Stimulated activated CD4-positive, alpha-beta T cell treated with anti-CD3 and anti-CD28 coated beads, Interleukin-15, amount 100 ng/mL, for 1 hour (primary cell): ENCODE measurements at places on chromosomes 4 and X.

- DNase-seq, result no peak
These were observed 719.2 kb downstream of the FSTL5 start for GRCh38 chr4:161444626-161445025.

DNA sequence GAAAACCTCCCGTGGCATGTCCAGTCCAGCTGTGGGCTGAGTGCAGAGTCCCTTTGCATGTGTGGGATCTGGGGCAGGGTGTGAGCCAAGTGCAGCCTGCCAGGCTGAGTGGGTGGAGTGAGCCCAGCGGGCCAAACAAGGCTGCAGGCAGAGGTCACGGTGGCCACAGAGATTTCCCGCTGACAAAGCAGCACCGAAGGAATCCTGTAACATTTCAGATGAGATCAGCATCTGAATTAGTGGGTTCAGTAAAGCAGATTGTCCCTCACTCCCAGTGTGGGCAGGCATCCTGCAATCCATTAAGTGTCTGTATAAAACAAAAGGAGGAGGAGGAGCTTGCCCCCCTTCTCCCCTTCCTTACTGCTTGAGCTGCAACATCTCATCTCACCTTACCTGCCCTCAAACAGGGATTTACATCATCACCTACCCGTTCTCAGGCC lies 324.4 kb downstream of the FAT4 start:
- DNase-seq, result no peak

DNA sequence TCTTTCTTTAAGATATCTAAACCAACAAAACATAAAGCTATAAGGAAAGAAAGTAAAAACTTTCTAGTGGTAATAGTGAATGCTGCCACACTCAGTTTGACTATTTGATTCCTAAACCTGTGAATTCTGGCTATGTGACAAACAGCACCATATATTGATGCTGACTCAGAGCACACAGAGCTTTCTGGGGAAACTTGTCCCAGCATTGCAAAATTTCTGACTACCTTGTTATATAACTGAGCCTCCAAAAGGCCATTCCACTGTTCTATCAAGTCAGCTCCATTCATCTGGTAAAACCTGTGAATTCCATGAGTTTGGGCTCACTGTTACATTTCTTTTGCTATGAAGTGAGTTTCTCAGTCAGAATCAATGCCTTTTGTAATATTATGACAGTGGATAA lies 1229.7 kb downstream of the PCDH18 start:
- no peak for DNase-seq

DNA sequence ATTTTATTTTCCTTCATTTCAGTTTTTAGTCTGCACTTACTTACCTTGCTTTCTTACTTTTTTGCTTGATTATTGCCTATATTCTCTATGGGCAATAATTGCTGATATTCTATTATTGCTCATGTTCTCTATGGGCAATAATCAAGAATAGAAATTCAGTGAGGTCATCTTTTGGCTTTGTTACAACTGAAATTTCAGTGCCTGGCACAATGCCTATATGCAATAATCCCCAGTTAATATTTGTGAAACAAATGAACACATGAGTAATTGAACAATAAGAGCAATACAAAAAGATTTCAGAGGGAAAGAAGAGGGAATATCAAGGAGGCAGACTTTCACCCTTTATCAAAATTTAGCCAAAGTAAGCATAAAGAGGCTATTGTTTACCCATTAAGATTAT lies 48.6 kb upstream of the ARSJ start:
- DNase-seq, result no peak

DNA sequence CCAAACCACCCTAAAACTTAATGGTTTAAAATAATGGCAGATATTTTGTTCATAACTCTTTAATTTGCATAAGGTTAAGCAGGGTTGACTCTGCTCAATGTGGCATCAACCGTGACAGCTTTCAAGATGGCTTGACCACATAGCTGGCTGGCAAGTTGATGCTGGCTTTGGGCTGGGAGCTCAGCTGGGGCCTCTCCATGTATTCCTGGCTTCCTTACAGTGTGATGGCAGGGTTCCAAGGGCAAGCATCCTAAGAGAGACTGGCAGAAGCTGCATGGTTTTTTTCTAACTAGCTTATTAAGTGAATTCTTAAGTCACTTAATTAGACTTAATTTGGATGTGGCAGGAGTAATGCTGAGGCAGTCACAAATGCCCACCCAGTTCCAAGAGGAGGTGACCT lies 4.5 kb downstream of the RP2 start:
- DNase-seq, result no peak

GRCh38 chr4:184845367-184846021 lies 19.7 kb upstream of the ACSL1 start:
- no peak for DNase-seq

DNA sequence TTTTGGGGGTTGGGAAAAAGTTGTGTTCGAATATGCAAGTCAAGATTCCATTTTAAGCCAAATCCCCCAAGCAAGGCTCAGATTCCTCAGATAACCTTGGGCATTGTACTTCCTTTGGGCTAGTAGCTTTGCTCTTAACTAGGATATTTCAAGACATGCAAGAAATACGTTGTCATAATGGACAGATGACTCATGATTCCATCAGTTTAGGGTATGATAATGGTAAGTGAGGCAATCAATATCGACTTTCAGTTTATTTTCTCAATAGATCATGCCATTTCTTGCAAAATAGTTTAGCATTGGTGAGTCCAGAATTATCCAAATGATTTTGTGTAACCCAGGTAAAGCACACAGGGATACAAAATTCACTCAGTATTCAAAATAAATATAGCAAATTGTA lies 25.4 kb downstream of the CFAP299 start:
- DNase-seq, result no peak

DNA sequence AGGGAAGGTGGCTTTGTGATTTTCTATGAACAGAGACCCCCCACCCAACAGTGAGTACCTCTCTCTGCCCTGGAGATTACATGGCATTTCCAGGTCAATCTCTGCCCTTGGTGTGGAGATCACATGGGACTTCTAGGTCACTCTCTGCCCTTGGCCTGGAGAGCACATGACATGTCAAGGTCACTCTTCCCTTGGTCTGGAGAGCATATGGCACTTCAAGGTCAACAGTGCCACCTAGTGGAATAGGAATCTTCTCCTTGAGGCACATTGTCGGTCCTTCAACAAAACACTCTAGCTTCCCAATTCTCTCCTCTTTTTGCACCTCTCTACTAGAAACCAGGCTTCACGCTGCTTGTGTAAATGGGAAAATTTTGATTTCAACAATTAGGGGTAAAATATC lies 66.2 kb upstream of the TACR3 start:
- no peak for DNase-seq

DNA sequence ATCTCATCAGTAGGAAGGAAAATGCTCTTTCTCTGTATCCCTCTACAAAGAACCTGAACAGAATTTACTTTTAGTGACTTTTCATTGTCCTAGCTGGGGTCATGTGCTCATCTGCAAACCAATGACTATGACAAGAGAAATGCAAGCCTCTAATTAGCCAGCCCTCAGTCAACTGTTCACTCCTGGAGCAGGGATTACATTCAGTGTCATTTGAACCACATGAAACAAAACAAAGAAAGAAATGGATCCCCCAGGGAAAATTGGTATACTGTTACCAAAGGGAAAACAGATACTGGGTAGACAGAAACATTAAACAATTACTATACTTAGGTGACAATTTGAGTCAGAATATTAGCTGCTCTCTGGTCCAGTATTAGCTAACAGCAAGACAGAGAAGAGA lies 173.6 kb downstream of the RCHY1 start:
- DNase-seq, result no peak

GRCh38 chrX:13702111-13702789 lies 13.3 kb downstream of the RAB9A start:
- DNase-seq, result no peak

GRCh38 chrX:14010566-14010965 lies 19.1 kb downstream of the GEMIN8 start:
- no peak for DNase-seq

DNA sequence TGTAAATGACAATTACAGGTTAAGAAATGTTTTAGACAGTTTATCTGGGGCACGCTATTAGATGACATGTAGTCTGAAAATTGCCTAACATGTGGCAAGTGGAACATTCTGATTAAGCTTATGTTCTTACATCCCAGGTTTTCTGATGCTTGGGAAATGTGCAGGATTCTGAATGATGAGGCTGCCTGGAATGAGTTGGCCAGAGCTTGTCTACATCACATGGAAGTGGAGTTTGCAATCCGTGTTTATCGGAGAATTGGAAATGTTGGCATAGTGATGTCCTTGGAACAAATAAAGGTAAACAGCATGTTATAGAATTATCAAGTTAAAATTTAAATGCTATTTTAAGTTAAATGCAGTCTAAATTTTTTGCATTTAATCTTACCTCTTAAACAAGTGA lies 49.3 kb downstream of the WDR19 start:
- DNase-seq, result no peak

GRCh38 chr4:34676400-34676799 lies 1567.9 kb downstream of the ARAP2 start:
- no peak for DNase-seq

DNA sequence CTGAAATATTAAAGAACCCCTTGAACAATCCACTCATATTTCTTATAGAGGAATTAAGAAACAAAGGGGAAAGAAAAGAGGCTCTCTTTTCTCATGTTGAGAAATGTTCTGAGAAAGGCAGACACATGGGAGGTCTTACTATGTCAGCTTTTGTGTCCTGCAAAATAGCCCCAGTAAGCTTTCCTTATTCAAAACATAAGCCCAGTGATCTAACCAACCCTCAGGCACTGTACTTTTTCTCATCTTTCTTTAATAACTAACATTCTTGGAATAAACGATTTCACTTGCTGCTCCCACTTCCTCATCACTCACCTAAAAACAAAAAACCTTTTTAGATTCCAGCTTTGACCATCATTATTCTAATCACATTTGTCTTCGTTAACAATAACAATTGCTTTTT lies 115.9 kb downstream of the GLRA3 start:
- no peak for DNase-seq
